ENCODE measurements at places on chromosomes 4 and X. TPM values are rescaled to one million over a fixed set of nuclear protein-coding genes. Genes with fewer than 3 reads are reported as not detected.

GRCh38 chr4:80179637-80180161 lies 17.6 kb upstream of the PRDM8 start:
- DNase-seq: no peak

DNA sequence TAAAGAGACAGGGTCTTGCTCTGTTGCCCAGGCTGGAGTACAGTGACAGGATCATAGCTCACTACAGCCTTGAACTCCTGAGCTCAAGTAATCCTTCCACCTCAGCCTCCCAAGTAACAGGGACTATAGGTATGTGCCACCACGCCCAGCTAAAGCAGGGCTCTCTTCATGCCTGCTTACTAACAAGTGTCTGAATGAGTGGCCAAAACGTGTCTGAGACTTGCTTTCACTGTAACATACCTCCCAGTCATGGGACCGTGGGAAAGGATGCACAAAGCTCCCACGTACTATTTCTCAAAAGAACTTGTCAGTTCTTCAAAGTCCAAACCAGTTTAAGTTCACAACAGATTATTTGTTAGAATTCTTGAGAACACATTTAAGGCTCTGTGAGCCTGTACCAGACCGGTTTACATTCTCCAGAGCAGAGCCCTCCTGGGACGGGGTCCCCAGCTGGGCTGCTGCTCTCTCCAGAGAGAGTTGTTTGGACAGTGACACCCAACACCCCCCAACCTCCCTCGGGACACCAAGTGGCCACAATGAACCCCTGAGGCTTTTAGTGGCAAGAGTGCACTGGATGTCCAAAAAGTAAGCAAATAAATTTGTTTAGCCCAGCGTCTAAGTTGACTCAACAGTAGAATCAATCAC lies 24.1 kb downstream of the SH3KBP1 start:
- no peak for DNase-seq

DNA sequence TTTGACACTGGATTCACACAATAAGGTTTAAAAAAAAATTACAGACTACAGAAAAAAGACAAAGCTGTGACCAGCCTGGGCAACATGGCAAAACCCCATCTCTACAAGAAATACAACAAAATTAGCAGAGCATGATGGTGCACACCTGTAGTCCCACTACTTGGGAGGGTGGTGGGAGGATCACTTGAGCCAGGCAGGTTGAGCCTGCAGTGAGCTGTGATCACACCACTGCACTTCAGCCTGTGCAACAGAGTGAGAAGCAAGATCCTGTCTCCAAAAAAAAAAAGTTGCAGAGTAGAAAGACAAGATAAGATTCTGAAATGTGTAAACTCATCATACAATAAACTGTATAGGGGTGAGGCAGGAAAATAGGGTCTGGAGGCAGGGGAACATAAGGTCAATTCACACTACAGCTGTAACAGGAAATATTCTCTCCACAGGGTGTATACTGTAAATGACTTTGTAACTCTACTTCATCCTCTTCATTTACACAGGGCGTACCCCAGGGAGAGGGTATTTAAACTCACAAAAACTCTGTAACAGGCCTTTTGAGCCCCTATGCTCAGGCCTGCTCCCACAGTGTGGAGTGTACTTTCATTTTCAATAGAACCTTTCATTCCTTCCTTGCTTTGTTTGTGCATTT lies 112.6 kb upstream of the MAPK10 start:
- no peak for DNase-seq

DNA sequence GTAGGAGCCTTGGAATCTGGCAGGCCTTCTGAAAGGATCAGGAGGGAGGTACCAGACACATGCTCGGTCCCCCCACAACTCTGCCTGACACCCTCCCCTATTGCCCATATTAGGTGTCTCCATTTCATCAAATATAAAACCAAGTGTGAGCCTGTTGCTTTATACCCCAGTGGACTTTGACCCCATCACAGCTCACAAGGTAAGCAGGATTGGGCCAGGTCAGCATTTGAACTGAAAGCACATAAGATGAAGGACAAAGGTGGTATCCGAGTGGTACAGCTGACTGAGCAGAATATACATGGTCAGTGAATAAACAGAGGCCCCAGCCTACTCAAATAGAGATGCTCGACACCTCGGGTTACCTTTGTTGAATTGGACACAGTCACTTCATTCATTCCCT lies 20.0 kb downstream of the SLC25A43 start:
- no peak for DNase-seq

DNA sequence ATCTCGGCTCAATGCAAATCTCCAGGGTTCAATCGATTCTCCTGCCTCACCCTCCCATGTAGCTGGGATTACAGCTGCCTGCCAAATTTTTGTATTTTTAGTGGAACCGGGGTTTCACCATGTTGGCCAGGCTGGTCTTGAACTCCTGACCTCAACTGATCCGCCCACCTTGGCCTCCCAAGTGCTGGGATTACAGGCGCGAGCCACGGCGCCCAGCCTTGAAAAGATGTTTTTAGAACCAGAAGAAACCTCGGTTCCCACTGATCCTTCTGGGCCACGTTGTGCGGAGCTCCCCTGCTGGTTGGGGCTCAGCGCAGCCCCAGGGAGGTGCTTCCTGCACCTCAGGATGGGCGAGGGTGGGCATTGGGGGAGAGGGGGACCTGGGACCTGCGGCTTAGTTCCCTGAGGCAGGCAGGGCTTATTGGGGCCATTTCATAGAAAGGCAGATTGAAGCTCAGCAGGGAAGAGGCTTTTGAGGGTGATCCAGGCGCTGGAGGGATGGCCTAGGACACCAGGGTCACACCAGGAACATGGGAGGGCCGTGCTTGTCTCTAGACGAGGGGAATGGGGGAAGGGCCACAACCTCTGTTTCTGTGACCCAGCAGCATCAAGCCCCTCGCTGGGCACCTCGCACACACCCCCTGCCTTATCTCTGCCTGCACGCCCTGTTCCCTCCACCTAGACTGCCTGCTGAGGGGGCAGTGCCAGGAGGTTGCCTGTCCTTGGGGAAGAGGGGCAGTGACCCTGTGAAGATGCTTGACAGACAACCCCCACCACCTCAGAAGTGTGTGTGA lies 6.3 kb upstream of the ADD1 start:
- no peak for DNase-seq

DNA sequence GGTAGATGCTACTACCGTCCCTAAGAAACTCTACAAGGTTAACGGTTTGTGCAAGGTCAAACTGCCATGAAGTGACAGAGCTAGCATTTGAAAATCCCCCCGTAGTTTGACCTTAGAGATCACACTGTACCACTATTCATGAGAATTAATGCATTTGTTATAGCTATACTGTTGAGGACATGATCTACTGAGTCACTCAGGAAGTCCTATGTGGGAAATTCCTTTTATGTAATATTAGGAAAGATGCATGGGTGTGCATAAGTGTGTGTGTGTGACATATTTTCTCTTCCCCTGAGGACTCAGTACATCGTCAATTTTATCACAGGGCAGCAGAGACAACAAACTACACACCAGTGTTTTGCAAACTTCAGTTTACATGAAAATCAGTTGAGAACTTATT lies 141.1 kb downstream of the FBXW7 start:
- no peak for DNase-seq

DNA sequence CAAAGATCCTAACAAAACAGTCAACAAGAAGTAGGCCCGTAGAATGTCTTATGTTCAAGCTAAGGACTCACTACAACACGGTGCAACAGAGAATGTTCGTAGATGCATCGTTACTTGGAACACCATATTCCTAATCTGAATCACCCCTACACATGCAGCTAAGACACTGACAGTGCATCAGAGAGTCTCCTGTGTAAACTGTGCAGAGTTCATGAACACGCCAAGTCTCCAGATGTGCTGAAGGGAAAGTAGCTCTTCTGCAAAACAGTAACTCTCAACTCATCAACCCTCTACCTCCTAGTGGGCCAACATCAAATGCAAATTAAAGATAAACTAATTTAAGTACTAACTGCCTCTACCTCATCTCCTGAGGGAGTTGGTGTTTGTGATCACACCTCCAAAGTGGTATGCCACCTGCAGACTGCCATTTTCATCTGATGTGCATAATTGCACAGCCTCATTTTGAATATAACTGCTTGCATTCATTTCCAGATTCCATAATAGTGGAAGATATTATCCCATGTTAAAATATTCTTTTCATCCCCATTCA lies 73.5 kb downstream of the MOSPD2 start:
- DNase-seq: no peak

- DNase-seq: no peak
Measured at GRCh38 chrX:154021131-154021611, 1.5 kb upstream of the IRAK1 start.

GRCh38 chrX:63275127-63275526 lies 76.0 kb downstream of the SPIN4 start:
- peak; percentile 61 for DNase-seq

DNA sequence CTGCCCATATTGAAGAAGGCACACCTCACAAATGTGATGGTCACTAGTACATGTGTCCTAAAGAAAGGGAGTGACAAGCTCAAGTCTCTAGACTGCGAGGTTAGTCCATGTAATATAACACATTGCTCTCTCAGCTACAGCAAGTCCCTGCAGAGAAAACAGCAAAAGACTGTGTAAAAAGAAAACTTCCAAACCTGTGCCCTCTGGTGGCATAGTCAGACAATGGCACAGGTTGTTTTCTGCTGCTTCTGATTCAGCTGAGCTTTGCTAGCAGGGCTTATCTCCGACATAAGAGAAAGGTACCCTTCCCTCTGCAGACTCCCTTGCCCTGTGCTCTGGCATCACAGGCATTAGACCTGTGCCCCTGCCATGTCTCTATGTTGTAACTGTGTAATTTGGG lies 1.4 kb upstream of the SERPINA7 start:
- peak; percentile 33 for DNase-seq

DNA sequence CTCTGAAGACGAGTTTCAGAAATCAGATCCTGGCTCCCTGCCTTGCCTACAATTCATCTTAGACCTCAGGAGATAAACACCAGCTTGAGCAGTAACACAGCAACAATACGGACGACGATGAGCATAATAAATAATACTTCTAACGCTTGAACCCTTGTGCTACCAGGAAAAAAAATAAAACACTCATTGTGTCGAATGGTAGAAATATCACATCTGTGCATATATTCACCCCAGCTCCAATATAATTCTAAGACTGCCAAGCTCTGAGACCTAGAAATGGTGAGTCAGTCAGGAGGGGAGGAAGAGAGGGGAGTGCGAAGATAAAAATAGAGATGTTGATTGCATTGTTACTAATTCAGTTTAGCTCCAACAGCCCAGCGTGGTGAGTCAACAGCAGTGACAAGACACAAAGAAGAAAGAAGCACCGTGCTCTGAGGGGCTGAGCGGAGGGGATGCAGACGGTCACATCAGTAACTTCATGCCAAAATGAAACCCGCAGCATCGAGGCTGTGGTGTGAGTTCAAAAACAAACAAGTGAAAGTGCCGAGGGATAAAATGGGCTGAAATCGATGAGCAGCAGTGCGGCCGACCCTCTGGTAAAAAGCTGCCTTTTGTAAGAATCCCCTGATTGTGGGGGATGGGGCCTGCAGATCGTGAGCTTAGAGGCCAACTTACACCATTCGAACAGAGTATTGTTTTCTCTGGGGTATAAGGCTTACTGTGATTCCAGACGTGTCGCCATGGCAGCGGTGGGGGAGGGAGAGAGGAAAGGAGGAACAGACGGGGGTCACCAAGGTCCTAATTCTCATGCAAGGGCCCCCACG lies 150.4 kb downstream of the MGST2 start:
- DNase-seq: peak; percentile 62

- no peak for DNase-seq
Measured at GRCh38 chrX:155767876-155768769, 113.0 kb upstream of the VAMP7 start.

GRCh38 chr4:23952258-23952657 lies 62.4 kb upstream of the PPARGC1A start:
- no peak for DNase-seq

ARHGEF6 gene
- total RNA-seq: 3.6 TPM

ADGRG4 gene
- total RNA-seq: not detected

CFAP47 gene
- not detected for total RNA-seq

Measured in H1 (cell line).